Stomach (tissue), 19 donors: ENCODE measurements at places on chromosomes 12 and 14. TPM values are rescaled to one million over a fixed set of nuclear protein-coding genes. Genes with fewer than 3 reads are reported as not detected.

The OR4E2 gene
- not detected for polyA plus RNA-seq

The TBX3 gene
- 3.5 TPM for polyA plus RNA-seq

The ZFYVE1 gene
- 3.4 TPM for polyA plus RNA-seq

The ESR2 gene
- polyA plus RNA-seq, result 0.08 TPM

The FOXN4 gene
- polyA plus RNA-seq, result not detected

The DPPA3 gene
- not detected for polyA plus RNA-seq

The FSCB gene
- polyA plus RNA-seq, result not detected

The KIAA0586 gene
- 1.7 TPM for polyA plus RNA-seq

The SDS gene
- polyA plus RNA-seq, result 4.7 TPM

The RILPL1 gene
- polyA plus RNA-seq, result 9.3 TPM

The LPAR5 gene
- 2.0 TPM for polyA plus RNA-seq

The IL31 gene
- not detected for polyA plus RNA-seq

The GLI1 gene
- polyA plus RNA-seq, result 2.7 TPM

The ZC2HC1C gene
- 1.9 TPM for polyA plus RNA-seq

The CBX5 gene
- 5.2 TPM for polyA plus RNA-seq

The OSGEP gene
- polyA plus RNA-seq, result 43.4 TPM

The COX8C gene
- polyA plus RNA-seq, result not detected

The CD69 gene
- 2.1 TPM for polyA plus RNA-seq

The INSM2 gene
- polyA plus RNA-seq, result not detected
